NCI-H774 (cell line): ENCODE measurements at places on chromosomes 3 and 15.

GRCh38 chr3:32844914-32845313, 27.1 kb downstream of the TRIM71 start:
- DNase-seq, result no peak

- no peak for DNase-seq
Observed at GRCh38 chr3:128238184-128238489, 84.9 kb downstream of the EEFSEC start.

GRCh38 chr3:48993834-48994233, 3.8 kb downstream of the P4HTM start:
- DNase-seq, result no peak

- DNase-seq, result no peak
Observed at GRCh38 chr3:129398803-129399144, 29.7 kb downstream of the EFCAB12 start.

DNA sequence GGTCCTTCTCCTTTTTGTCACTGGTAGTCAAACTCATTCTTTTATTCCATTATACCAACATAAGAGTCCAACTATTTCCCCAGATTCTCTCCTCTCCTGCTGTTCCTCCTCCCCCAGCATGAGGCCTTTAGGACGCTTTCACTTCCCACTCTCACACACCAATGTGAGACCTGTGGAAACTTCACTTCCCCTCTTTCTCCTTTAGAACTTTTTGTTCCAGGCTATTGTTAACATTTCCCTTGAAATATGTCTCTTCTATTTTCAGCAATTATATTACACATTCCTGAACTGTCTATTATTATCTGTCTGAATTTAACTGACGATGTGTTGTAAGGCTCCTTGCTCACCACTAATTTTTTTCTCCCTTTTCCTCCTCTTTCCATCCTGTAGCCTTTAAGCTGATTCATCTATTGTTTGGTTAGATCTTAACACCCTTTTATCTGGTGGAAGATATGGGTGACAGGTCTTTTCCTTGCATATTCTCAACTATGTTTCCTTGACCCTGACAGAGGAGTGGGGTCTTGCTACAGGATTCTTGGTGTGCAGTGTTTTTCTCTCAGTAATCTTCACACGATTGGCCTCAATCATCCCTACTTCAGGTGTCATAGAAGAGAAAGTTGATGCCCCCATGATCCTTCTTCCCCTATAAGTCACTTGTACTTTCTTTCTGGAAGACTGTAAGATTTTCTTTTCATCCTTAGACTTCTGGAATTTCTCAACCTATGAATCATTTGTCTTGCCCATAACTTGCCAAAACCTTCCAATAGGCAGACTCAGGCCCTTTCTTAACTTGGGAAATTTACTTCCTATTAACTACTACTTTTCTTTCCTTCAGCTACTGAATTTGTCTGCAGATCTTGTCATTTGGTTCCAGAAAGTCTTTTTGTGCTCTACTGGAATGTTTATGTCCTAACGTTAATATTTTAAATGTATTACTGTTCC, 5.9 kb downstream of the CYP19A1 start:
- no peak for DNase-seq

GRCh38 chr15:29401644-29402043, 132.0 kb upstream of the NSMCE3 start:
- DNase-seq, result no peak

DNA sequence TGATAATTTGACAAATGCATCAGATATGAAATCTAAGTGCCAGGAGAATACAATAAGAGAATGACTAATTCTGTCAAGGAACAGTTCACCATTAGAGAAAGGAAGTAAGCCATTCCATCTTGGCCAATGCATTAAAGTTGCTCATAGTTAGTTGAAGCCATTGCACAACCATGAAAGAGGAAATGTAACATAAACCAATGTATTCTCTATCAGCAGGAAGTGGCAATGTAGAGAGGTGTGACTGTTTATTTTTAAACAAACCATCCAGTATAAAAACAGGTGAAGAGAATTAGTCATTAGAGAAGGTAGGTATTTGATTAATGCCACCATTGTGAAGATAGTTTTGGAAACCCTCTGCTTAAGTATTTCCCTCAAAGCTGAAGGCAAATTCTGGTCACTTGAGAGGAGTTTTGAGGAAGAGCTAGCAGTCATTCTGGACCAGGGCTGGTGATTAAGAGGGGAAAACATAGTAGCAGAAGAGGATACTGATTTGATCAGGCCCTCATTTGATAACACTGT, 10.7 kb upstream of the ANXA2 start:
- DNase-seq, result no peak

- no peak for DNase-seq
Observed at GRCh38 chr3:359672-360071, 163.1 kb downstream of the CHL1 start.

- DNase-seq, result peak; percentile 90
Observed at GRCh38 chr3:149273096-149273751, 51.6 kb upstream of the CP start.

DNA sequence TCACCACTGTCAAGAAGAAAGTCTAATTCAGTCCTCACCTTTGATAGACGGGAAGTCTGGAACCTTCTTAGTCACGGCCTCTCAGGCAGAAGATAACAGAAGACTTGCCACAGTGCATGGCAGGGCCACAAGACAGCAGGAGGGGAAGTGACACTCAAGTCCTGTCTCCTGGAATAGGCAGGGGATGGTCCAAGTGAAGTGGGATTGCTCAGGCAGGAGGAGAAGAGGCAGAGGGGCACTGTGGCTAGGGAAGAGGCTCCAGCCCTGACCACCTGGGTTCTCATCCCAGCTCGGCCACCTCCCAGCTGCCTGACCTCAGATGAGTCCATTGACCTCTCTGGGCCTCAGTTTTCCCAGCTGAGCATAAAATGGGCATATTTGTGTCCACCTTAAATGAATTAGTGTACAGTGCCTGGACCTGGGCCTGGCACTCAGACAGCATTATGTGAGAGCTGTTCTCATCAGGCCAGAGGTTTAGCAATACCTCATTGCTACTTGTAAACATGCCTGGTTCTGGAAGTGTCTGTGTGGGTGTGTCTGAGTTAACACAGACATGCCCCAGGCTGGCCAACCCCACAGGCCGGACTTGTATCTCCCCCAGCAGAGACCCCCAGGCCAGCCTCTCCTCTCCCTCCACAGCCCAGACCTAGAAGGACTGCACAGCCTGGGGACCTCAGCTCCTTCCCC, 11.5 kb upstream of the PCSK6 start:
- DNase-seq, result no peak

DNA sequence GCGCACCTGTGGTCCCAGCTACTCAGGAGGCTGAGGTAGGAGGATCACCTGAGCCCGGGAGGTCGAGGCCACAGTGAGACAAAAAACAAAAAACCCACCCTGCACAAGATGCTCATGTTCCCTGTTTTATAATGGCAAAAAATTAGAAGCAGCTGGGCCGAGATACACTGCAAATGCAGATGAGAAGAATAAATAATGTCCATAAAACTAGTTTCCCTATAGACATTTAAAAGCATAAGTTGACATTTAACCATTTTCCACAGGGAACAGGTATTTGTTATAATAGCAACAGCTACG, 537 bp upstream of the SCAP start:
- DNase-seq, result no peak

GRCh38 chr15:22949074-22949547, 31.1 kb downstream of the CYFIP1 start:
- DNase-seq, result no peak

DNA sequence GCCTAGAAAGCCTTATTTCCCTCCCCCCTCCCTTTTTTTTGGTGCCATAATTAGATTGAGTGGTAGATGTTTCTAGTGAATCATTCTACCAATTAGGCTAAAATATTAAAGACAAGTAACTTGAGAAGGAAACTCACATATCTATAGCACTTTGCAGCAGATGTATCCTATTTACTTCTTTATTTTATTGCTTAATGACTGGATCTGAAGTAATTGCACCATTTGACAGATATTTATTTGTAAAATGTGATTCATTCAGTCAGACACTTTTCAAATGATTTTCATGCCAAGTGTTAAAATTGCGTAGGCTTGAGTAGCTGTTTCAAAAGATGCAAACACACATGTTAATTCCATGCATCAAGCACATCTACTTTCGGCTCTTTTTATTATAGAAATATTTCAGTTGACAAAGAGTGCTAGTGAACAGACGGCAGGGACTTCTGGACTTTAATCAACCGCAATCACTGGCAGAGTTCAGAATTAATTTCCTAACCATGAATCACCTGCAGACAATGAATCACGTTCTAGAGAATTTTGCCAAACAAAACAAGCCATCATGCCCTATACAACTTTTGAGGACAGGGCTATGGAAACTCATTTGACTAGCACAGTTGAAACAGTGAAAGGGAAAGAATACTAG, 636.8 kb downstream of the MECOM start:
- DNase-seq, result peak; percentile 42
